ENCODE measurements at places on chromosomes 13 and 19.

- DNase-seq: no peak
Observed at GRCh38 chr13:41995946-41996345, 35.0 kb upstream of the VWA8 start.

GRCh38 chr19:53182202-53182601, 11.0 kb downstream of the ZNF665 start:
- no peak for DNase-seq

DNA sequence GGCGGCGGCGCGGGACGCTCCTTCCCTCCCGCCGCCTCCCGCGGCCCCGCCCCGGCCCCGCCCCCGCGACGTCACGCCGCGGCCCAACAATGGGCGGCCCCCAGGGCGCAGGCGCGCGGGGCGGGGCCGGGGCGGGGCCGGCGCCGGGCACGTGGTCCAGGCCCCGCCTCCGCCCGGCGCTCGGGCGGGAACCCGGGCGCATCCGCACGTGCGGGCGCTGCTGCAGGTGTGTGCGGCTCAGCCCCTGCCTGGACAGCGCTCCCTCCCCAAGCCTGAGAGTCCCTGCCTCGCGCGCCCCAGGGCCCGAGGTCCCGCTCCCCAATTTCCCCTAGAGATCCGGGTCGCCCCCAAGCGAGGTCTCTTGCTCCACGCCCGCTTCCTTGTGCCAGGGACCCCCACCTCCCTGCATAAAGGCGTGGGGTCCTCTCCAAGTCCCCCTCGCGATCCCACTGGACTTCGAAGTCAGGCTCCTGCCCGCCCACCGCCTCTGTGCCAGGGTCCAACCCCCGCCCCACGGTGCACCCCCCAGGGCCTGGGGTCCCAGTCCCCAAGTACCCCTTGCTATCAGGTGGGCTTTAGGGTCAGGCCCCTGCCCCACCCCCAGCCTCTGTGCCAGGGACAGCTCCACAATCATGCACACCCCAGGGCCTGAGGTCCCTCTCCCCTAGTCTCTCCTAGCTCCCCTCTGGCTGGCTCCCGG, at the start of gene MEX3D:
TSS of gene MEX3D (minus strand) at position 6 of the 700 bp plus-strand sequence. CDS start 267 bp downstream, outside the sequence.
- peak; percentile 100 for DNase-seq

DNA sequence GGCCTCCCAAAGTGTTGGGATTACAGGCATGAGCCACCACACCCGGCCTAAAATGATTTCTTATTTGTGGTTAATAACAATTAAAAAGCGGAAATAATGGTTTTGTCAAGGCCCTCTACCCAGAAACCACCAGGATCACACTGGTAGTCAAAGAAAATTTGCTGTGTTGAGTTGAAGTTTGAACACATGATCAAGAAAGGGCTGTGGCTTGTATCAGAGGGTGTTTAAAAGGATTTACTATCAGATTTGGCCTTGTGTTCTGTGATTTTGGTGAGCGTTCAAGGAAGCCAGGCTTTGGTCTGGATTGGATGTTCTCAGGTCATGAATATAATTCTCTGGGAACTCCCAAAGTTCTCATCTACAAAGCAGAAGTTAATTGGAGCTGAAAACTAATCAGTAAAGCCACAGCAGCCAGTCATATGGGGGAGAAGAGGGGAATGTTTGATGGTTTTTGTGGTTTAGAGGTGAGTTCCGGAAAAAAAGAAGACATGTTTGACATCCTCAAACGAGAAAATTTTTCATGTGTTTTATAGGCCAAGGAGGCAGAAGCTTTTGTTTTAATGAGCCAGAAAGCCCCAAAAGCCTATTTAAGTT, 10.6 kb upstream of the ZNF556 start:
- DNase-seq: no peak

DNA sequence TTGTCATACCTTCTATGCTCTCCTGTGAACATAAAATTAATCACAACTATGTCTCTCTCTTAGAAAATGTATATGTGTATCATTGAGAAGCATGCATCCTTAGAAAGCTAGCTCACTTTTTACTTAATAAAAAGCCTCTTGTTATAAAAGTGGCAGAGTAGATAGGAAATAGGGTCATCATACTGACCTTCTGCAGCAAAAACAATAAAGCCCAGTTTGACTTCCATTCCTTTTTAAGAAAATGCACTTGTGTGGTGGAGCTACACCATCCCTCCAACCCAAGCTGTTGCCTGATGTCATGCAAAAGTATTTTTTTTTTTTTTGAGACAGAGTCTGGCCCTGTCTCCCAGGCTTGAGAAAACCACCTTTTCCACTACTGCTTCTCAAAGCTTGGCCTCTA, 393.3 kb downstream of the LIG4 start:
- no peak for DNase-seq

DNA sequence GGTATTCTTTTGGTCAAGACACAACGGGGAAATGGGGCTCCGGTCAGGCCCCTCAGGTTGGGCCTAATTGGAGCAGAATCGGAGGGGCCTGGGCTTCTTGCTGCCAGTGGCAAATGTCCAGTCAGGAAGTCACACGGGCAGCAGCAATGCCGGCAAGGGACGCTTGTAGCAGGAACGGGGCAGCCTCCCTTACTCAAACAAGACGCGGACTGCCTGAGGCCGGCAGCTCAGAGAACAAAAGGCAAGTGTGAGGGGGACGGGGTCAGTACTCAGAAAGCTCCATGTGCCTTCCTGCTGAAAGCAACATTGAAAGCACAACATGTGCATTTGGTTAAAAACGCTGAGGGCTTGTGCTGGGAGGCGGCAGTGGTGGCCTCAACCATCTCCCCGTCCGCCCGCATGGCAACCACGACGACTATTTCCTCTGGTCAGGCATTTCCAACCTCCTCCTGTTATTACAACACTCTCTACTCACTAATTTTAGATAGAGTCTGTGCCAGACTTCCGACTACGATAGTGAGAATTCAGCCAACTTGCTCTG, 20.5 kb upstream of the RASA3 start:
- DNase-seq: peak; percentile 19

DNA sequence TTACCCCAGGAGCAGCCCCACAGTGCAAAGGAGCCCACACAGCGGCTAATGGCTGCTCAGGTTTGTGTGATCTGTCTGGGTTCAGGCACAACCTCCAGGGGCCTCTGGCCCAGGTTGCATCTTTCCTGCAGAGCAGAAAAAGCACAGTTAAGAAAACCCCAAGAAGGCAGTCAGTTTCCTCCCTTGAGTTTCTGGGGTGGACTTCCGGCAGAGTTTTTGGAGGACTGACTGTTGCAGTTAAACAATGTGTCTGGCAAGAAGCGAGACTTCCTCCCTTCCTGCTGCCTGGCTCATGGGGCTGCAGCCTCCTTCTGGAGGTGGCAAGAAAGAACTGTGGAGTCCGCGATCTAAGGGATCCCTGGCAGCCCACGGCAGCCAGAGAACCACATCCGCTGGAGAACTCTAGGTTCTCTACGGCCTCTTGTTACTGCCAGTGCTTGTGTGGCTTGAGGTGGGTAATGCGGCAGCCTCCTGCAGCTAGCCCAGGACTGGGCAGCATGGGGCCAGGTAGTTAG, 114.4 kb downstream of the ZDHHC20 start:
- DNase-seq: no peak

- no peak for DNase-seq
Observed at GRCh38 chr13:29763436-29764180, 86.8 kb downstream of the UBL3 start.

DNA sequence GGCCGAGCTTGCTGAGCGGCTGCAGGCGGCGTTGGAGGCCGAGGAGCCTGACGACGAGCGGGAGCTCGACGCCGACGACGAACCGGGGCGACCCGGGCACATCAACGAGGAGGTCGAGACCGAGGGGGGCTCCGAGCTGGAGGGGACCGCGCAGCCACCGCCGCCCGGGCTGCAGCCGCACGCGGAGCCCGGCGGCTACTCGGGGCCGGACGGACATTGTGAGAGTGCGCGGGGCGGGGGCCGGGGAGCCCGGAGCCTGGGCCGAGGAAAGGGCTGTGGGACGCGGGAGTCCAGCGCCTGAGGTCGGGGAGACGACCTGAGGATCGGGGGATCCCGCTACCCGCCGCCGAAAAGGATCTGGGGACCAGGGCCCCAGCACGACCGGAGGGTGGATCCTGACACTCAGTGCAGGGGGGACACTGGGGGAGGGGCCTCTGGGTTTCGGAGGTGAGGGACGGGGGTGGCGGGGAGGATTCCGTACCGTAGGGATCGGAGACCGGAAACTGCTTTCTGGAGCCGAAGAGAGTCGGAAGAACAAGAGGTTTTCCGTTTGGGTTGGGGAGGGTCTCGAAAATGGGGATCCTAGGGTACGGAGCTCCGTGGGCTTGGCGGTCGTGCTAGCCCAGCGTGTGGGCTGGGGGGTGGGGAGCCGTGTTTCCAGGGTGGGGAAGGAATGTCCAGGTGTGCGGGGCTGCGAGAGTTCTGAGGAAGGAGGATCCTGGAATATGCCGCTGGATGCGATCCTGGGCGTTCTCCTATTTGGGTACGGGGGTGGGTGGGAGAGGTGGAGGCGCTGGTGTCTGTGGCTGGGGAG, 616 bp downstream of the HNRNPUL1 start:
- DNase-seq: peak; percentile 55

GRCh38 chr19:42131149-42132029, 857 bp downstream of the POU2F2 start:
- DNase-seq: no peak

GRCh38 chr19:55581145-55581822, 636 bp upstream of the ZNF579 start:
- DNase-seq: no peak

Data from D341Med (cell line).